Colonic mucosa (tissue), 4 donors: ENCODE measurements at places on chromosomes 6 and 20. TPM values are rescaled to one million over a fixed set of nuclear protein-coding genes. Genes with fewer than 3 reads are reported as not detected.

- no peaks in the 10 kb centered on the region for H3K4me1 ChIP-seq
- DNase-seq: no peak
- no peaks in the 10 kb centered on the region for H3K36me3 ChIP-seq
These were observed 589.4 kb downstream of the RFPL4B start for GRCh38 chr6:112936504-112936903.

Gene CPXM1
- total RNA-seq: 1.1 TPM

Gene PRSS35
- total RNA-seq: 0.11 TPM

DNA sequence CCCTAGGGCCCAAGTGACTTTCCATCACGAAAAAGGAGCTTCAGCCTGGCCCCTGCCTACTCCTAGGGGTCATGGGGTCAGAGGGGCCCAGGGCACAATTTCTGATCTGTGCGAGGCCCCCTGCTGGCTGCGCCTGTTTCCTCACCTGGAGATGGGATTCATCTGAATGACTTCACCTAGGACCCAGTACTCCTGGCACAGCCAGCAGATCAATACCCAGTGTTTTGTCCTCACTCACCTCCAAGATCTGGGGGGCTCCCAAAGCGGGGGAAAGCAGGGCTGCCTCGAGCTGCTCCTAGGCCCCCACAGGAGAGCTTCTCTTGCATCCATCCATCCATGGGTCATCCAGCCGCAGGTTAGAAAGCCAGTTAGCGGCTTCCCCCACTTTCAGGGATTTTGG lies 33.8 kb downstream of the CD40 start:
- no peak overlapping the region for H3K27ac ChIP-seq
- DNase-seq: no peak
- H3K27me3 ChIP-seq: no peaks in the 10 kb centered on the region
- no peak overlapping the region for H3K4me3 ChIP-seq

DNA sequence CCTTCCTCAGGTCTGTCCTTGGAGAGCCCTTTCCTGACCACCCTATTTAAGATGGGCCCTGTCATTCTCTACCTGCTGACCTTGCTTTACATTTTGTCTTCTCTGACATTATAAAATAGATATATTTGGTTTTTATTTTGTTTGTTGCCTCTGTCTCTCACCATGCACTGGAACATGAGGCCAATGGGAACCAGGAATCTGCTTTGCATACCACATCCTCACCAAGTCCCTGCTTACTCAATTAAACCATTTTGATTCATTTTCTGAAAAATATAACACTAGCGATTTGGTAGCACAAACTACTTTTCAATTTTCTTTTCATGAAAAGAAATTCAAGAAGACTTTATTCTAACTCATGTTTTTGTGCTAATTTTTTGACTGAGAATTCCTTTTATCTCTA lies 32.8 kb upstream of the POPDC3 start:
- no peak for DNase-seq
- H3K36me3 ChIP-seq: no peaks in the 10 kb centered on the region
- H3K27ac ChIP-seq: no peak overlapping the region
- H3K4me3 ChIP-seq: no peak overlapping the region

Gene TM9SF4
- total RNA-seq: 79.9 TPM

Gene RIPOR3
- total RNA-seq: 1.9 TPM

- H3K4me3 ChIP-seq: no peak overlapping the region
- no peak for DNase-seq
- no peak overlapping the region for H3K27ac ChIP-seq
- peaks cover 3% of the 10 kb centered on the region for H3K4me1 ChIP-seq
- H3K27me3 ChIP-seq: no peaks in the 10 kb centered on the region
These were observed 32.5 kb downstream of the SLC22A2 start for GRCh38 chr6:160226118-160226591.

DNA sequence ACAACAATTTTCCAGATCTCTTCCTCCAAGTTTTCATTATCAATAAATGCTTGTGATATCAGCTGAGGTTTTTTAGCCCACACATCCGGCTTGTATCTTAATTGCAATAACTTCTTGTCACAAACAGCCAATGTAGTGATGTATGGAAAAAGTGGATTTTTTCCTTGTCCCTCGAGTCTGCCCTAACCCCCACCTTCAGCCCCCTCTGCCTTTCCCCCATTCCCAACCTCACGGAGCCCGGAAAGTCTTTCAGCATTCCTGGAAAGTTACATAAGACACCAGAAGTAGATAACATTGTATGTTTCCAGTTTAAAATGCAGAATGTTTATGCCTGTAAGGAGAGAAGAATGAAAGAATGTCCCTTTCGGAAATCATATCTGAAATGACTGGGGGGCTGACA lies 179.2 kb upstream of the PHACTR1 start:
- H3K27ac ChIP-seq: no peak overlapping the region
- no peaks in the 10 kb centered on the region for H3K4me1 ChIP-seq
- no peaks in the 10 kb centered on the region for H3K36me3 ChIP-seq
- no peak for DNase-seq
- H3K4me3 ChIP-seq: no peak overlapping the region

GRCh38 chr6:25640446-25640845 lies 11.6 kb upstream of the SCGN start:
- H3K4me3 ChIP-seq: no peak overlapping the region
- H3K27me3 ChIP-seq: no peaks in the 10 kb centered on the region
- H3K27ac ChIP-seq: no peak overlapping the region
- no peaks in the 10 kb centered on the region for H3K36me3 ChIP-seq

DNA sequence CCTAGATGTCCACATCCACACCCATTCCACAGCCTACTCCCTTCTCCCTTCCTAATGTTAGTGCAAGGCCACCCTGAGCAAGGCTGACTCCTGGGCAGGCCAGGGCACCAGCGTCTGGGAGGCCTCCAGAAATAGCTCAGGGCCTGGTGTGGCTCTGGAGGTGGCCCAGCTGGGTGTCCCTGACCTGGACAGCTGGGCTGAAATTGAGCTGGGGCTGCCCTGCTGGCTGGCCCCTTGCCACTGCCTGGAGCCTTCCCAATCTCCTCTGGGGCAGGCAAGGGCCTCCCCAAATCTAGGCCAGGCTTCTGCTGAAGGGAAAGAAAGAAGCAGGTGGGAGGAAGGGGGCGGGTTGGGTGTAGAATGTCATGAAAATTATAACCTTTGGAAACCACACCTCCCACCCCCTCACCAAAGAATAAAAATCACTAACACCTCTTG lies 2.1 kb downstream of the FAM110A start:
- no peak for DNase-seq
- H3K4me3 ChIP-seq: no peak overlapping the region
- no peaks in the 10 kb centered on the region for H3K4me1 ChIP-seq
- no peaks in the 10 kb centered on the region for H3K27me3 ChIP-seq

GRCh38 chr20:16189371-16189770 lies 383.9 kb downstream of the KIF16B start:
- no peak for DNase-seq
- no peak overlapping the region for H3K27ac ChIP-seq

DNA sequence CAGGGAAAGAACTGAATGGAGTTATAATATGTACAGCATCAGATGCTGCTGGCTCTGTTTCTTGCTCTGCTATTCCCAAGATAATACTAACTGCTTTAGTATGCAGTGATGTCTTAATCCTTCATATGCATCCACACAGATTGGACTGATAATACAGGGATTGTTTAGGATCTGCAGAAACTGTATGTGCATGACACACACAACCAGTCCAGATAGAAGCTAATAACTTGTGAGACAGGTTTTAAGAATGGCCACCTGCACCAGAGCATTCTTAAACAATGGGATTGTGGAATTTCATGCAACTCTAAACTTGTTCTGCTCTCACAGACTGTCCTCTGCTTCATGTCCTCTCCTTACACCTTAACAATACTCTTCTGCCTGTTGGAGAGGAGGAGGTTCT lies 90.9 kb downstream of the SPTLC3 start:
- H3K27ac ChIP-seq: no peak overlapping the region
- no peak for DNase-seq
- H3K4me3 ChIP-seq: no peak overlapping the region
- no peaks in the 10 kb centered on the region for H3K27me3 ChIP-seq
- no peaks in the 10 kb centered on the region for H3K36me3 ChIP-seq

- no peak overlapping the region for H3K27ac ChIP-seq
- no peaks in the 10 kb centered on the region for H3K36me3 ChIP-seq
- H3K27me3 ChIP-seq: no peaks in the 10 kb centered on the region
- no peak for DNase-seq
These were observed 165.8 kb upstream of the SUPT3H start for GRCh38 chr6:45543298-45544235.

DNA sequence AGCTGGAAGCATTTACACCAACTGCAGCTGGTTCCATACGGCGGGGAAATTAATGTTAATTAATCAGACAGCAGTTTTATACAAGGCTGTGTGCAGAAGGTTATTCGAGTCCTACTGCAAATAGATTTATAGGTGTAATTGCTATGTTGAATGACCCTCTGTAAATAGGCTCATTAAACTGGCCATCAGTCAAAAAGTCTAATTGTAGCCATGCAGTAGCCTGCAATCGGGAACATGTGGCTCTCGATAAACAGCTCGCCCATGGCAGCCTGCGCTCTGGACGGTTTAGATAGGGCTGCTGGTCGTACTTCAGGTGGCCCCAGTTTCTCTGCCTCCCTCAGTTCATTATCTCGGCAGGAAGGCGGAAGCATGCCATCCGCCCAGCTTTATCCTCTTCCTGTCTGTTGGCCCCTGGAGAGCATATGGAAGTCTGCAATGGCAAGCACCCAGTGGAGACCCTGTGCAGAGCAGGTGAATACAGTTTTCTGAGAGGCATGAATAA lies 143.2 kb downstream of the MBOAT1 start:
- no peak for DNase-seq
- no peak overlapping the region for H3K4me3 ChIP-seq
- no peaks in the 10 kb centered on the region for H3K4me1 ChIP-seq
- H3K27me3 ChIP-seq: no peaks in the 10 kb centered on the region
- no peaks in the 10 kb centered on the region for H3K36me3 ChIP-seq
- no peak overlapping the region for H3K27ac ChIP-seq

- no peak for DNase-seq
- H3K27ac ChIP-seq: no peak overlapping the region
- no peaks in the 10 kb centered on the region for H3K36me3 ChIP-seq
- no peaks in the 10 kb centered on the region for H3K27me3 ChIP-seq
These were observed 92.4 kb downstream of the PLCB4 start for GRCh38 chr20:9161311-9161710.

DNA sequence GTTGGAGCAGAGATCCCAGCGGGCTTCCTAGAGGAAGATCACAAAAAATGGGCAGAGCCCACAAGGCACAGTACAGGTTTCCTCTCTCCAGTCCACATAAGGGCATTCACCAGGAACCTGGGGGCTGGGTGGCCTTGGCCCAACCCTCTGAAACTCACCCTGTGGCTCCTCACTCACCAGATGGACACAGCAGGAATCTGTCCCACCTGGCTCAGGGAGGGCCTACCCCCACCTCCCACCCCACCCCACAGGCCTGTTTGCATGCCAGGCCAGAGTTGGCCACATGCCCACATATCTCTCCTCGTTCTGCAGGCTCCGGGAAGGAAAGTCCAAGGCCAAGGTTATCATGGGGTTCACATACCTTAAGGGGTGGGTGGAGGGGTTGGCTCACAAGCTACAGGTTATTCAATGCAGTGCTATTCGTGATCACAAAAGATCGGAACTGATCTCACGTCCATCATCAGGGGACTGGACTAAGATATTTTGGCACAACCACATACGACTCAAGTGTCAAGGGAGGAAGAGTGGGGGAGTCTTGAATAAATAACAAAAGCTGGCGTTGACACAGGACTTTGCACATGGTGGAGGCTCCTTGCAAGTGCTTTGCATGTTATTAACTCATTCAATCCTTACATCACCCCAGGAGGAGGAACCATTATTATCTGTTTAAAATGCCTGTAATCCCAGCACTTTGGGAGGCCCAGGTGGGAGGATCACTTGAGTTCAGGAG lies 13.0 kb downstream of the RIPOR3 start:
- no peaks in the 10 kb centered on the region for H3K36me3 ChIP-seq
- no peak overlapping the region for H3K27ac ChIP-seq
- H3K27me3 ChIP-seq: no peaks in the 10 kb centered on the region

- no peak overlapping the region for H3K4me3 ChIP-seq
- H3K27ac ChIP-seq: no peak overlapping the region
- H3K36me3 ChIP-seq: no peaks in the 10 kb centered on the region
- DNase-seq: no peak
- no peaks in the 10 kb centered on the region for H3K4me1 ChIP-seq
These were observed 20.0 kb upstream of the SPO11 start for GRCh38 chr20:57309544-57310115.

Gene TAAR1
- not detected for total RNA-seq

GRCh38 chr6:34717466-34717865 lies 20.9 kb upstream of the ILRUN start:
- H3K4me3 ChIP-seq: no peak overlapping the region
- no peak overlapping the region for H3K27ac ChIP-seq
- H3K36me3 ChIP-seq: no peaks in the 10 kb centered on the region
- H3K27me3 ChIP-seq: no peaks in the 10 kb centered on the region
- no peaks in the 10 kb centered on the region for H3K4me1 ChIP-seq
